ENCODE measurements at places on chromosomes 11 and 22.
A peak's percentile ranks its signal among the peaks of the same experiment; 100 is the strongest.

GRCh38 chr22:24310969-24311368 lies 40.3 kb downstream of the SPECC1L start:
- DNase-seq = no peak

GRCh38 chr22:23743303-23743705 lies 7.6 kb downstream of the ZNF70 start:
- DNase-seq = peak; percentile 78

DNA sequence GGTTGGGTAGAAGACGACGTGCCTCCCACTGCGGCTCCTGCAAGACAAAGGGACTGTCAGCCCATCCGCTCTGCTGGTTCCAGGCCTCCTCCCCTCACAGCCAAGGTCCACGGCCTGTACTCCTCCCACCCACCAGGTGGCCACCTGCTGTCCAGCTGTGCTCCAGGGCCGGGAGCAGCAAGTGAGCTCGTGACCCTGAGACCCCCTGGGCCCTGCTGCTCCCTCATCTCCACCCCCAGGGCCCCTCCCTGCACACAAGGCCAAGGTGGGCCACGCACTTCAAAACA lies 27.4 kb downstream of the TSPAN4 start:
- no peak for DNase-seq

GRCh38 chr22:41620589-41621098 lies at the start of gene DESI1:
TSS of gene DESI1 (minus strand) at chr22:41621043. CDS start at chr22:41620839, 204 bp downstream.
- DNase-seq = no peak

DNA sequence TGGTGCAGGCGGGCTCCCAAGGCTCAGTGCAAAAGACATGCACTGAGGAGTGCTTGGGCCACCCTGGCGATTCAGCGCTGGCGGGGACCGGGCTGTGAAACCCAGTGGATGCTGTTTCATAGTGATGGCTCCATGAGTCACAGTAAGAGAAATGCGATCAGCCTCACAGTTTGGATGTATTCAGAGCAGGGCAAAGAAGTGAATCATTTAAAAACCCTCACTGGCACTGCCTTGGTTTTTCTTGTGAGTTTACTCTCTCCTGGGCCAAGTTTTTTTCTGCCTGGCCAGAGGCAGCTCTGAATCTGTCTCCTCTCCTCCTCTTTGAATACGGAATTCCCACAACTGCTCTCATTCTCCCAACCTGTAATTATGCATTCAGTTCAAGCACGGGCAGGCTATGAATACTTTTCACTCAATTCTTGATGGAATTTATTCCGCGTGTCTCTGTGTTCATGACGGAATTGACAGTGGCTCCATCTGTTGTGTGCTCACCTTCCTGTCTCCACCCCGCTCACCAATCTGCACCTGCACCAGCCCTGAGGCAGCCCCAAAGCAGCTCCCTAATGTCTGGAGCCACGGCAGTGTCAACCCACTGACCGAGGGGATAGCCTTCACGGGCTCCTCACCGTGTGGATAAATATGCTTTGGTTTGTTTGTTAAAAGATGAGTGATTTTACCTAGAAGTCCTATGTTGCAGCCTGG lies 14.9 kb downstream of the ADAMTS8 start:
- no peak for DNase-seq

- no peak for DNase-seq
Observed at GRCh38 chr11:23284631-23285030, 424.4 kb upstream of the CCDC179 start.
